ENCODE measurements at places on chromosomes 16 and 17.

GRCh38 chr17:65356536-65356935, 204.9 kb downstream of the AXIN2 start:
- DNase-seq: no peak

DNA sequence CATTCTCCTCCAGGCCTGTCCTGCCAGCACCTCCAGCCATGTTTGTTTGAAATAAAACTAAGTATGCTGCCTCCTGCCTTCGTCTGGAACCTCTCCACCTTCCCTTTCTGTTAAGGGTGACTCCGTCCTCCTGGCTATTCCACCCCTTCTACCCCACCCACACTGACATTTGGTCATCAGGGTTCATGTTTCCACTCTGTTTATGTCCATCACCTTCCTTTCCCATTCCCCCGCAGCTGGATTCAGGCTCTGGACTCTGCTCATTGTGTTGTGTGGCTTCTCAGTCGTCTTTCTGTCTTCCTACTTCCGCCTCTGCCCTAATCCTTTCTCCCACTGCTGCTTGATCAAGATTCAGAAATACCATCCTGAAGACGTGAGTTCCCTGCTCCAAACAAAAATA, 28.6 kb downstream of the EPN2 start:
- DNase-seq: no peak

DNA sequence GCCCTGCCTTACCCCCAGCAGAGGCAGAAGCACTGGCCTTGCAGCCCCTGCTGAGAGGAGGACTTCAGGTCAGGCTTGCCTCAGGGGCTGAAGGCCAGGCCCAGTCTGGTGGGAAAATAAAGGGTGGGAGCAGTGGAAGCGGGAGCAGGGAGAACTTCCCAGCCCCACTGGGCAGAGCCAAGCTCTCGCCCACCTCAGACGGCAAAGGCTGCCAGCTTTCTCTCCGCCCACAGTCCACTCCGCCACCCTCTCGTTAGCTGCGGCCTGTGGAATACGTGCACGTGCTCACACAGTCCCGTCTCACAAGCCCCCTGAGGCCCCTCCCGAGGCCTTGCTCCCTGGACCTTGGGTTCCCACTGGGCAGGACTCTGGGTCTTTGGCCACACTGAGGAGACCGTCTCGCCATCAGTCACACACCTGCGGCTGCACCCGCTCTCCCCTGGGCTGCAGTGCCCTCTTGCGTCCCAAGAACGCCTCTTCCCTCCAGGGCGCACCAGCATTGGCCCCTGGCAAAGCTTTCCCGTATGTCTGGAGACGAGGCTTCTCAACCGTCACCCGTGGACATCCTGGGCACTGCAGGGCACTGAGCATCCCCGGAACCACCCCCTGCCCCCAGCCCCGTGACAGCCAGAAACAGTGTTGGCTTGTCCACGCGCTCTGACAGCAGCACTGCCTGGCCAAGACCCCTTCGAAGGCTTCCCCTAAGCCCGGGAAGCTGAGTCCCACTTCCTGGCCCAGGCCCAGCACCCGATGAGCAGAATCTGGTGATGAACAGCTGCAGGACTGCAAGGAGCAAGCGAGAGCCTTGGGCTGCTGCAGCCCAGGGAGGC, 8.3 kb downstream of the MRPL28 start:
- DNase-seq: peak; percentile 63

DNA sequence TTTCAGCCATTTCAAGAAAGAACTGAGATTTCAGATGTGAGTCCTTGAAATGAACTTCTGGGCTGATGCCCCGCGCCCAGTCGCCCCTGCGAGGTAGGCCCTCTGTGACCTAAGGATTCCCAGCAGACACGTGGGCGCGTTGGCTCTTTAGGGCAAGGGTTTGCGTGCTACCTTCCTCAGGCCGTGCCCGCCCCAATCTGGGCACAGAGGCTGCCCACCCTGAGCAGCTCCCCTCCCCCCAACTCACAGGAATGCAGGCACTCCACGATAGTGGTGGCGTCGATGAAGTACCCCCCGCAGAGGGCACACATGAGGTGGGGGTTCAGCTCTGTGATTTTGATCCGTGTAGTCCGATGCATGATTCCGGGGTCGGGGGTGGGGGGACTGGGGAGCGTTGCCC, 8.1 kb downstream of the PCGF2 start:
- DNase-seq: no peak

DNA sequence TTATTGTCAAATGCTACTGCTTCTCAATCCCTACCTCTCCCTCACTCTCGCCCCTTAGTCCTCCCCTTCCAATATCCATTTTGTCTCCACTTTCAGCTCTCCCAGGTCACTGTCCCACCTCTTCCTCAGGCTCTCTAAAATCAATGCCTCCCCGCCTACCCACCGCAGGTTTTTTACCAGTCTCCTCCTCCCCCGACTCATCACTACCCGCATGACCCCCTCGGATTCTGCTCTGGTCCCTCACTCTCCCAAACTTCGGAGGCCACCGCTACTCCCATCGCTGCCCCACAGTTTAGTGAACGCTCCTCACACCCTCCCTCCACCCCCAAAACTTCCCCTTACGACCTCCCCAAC, 513 bp downstream of the CRLF3 start:
- peak; percentile 14 for DNase-seq
